ENCODE measurements at places on chromosomes 12 and 14.

DNA sequence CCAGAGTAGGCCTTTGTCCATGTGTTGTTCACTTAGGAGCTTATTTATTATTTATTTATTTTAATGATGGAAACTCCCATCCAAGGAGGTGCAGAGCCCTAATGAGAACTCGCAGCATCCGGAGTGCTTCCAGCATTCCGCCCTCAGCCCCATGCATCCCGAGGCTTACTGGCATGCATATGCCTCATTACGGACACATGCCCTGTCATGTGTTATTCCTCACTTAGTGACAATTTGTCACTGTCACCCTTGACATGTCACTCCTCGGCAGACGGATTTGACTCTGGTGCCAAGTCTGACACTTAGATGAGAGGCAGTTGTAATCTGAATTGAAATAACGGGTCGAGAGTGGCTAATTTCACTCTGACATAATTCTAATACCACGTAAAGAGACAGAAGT lies 132.8 kb downstream of the VRK1 start:
- no peak for DNase-seq

DNA sequence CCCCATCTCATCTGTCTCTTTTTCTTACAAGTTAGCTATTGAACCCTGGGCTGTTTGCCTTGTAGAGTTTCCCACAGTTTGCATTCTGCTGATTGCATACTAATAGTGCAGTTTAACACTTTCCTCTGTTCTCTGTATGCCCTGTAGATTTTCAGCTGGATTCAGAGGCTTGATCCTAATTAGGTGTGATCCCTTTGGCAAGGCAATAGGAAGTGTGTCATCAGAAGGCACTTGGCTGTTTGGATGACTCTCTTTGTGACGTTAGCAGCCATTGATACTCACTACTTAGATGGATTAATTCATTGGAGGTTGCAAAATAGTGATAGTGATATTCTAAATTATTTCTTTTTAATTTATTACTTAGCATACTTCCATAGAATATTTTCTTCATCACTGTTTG lies 33.6 kb downstream of the FUT8 start:
- no peak for DNase-seq

DNA sequence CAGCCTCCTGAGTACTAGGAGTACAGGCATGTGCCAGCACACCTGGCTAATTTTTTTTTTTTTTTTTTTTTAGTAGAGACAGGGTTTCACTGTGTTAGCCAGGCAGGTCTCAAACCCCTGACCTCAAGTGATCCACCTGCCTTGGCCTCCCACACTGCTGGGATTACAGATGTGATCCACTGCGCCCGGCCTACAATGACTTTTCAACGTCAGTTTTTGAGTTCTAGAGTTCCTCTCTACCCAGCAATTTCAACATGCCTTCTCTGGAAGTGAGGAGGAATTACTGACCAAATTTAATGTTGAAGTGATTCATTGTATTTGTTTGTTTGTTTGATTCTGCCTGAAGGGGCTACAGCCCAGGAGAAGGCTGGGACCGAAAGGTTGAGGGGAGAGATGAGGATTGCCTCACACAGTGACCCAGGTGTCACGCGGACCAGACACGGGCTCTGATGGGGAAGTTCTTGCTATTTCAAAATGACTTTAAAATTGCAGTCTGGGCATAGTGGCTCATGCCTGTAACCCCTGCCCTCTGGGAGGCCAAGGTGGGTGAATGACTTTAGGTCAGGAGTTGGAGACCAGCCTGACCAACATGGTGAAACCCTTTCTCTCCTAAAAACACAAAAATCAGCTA lies 8.6 kb upstream of the DENR start:
- DNase-seq, result no peak

- DNase-seq, result no peak
These were observed 302.8 kb downstream of the FSCB start for GRCh38 chr14:44204061-44204835.

DNA sequence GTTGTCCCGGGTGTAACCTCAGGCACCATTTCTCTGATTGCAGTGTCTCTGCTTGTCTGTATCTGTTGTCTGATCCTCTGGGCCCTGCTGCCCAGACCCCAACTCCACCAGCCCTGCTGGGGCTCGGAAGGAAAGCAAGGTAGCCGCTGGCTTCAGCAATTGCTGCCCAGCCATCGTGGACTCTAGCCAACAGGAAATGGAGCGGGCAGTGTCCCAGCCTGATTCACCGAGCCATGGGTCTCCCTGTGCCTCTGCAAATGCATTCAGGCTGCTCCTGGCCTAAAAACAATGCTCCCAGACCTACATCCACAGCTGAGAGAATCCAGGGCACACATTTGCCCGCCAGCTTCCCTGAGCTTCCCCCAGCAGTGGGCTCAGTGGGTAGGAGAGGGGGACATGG lies 9.2 kb downstream of the TUNAR start:
- DNase-seq, result no peak

DNA sequence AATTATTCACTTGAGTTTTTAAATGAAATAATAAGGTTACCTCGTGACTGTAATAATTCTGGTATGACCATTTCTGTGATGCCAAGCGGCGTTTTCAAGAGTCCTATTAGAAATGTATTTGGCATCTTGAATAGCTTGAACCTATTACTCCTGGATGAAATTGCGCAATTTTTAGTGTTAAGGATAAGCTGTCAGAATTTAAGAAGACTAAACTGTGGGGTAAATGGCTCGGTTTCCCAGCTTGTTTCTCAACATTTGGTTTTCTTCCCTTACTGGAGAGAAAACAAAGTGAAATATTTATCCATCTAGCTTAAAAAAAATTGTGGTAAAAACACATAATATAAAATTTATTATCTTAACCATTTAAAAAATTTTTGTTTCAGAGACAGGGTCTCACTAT lies 26.8 kb downstream of the PCNX1 start:
- DNase-seq, result no peak

GRCh38 chr12:102528111-102528510 lies 47.7 kb upstream of the IGF1 start:
- DNase-seq, result no peak

GRCh38 chr14:38290601-38291188 lies 34.8 kb upstream of the CLEC14A start:
- DNase-seq, result no peak

- DNase-seq, result no peak
These were observed 8.3 kb downstream of the PROX2 start for GRCh38 chr14:74867673-74868072.

- DNase-seq, result peak; percentile 51
These were observed 137.5 kb upstream of the KRAS start for GRCh38 chr12:25388183-25388582.

DNA sequence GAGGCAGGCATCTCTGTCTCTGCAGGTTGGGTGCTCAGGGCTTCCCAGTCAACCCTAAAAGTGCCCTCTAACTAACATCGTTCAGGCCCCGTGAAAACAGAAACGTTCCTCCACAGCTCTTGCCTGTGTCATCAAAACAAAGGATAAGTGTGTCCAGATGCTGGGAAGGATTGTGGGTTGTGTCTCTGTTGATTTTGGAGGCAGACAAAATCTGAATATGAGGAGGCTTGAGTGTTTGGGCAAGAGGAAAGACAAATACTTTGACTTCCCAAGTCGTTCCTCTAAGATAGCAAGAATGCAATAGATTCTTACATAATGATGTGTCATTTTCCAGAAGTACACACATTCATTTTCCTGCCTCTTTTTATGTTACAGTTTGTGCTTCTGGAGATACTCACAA lies 52.9 kb downstream of the SERPINA3 start:
- DNase-seq, result no peak

DNA sequence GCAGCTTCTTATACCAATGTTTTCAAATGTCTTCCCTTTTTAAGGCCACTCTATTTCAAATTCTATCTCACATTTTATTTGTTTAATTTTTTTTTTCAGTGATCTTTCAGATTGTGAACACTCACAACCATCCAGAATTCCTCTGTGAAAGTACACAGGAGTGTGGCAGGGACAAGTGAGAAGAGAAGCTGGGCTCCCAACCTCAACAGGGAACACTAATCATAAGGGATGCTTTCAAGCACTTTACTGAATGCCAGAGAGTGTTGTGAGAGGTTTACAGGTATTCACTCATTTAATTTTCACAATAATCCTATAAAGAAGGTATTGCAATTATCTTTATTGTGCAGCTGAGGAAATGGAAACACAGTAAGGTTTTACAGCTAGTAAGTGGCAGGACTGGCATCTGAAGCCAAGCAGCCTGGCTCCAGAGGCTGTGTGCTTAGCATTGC lies 60.1 kb upstream of the PYGL start:
- DNase-seq, result no peak

- no peak for DNase-seq
These were observed 68.9 kb upstream of the SAV1 start for GRCh38 chr14:50736932-50737419.

GRCh38 chr14:104743461-104744380 lies 9.2 kb upstream of the SIVA1 start:
- DNase-seq, result no peak

GRCh38 chr14:103292426-103293374 lies 41.3 kb upstream of the EIF5 start:
- DNase-seq, result peak; percentile 77

GRCh38 chr14:57389646-57390036 lies 745 bp upstream of the NAA30 start:
- no peak for DNase-seq

DNA sequence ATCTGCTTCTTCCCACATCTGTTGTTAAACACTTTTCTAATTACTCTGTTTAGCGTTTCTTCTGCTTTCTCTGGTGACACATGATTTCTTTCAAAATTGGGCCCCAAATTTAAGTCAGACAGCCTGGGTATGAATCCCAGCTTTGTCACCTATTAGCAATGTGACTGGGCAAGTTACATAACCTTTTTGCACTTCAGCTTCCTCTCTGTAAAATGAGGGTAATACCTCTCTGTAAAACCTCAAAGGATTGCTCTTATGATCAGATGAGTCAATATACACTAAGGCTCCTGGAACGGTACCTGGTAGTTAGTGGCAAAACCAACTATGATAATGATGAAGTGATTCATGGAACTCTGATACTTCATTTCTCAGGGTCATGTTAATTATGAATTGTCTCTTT lies 33.0 kb downstream of the E2F7 start:
- DNase-seq, result no peak

DNA sequence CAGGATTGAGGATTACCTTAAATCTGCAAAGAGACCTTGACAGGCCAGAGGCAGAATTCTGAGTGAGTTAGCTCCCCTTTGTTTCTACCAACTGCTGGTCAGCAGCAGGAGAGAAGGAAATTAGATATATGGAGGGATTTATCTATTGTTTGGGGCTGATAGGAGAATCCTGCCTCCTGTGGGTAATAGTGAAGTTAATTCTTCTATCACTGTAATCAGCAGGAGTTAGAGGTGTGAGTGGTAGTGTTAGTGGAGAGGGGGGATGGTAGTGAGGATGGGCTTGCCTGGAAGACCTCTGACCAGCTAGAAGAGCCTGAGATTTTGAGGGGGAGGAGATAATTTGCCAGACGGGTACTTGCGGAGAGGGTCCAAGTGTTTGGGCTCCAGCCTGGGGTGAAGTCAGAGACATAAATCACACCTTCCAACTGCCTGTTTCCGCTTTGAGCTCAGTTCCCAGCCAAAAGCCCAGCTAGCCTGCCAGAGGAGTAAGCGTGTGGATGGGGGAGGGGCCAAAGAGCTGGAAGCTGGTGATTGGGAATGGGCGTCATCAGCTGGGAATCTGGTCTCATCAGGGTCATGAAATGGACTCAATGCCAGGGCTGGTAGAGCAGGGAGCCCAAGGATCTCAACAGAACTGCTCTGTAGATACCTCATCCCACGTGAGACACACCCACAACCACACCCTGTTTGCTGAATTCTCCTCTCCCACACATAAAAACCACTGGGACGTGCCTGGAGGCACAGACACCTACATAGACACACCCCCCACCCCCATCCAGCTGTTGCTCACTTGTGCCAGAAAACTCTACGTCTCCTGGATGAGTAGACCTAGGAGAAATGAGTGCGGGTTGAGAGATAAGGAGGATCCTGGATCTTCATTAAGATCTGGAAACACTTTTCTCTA lies 13.1 kb upstream of the ITGA5 start:
- DNase-seq, result no peak

GRCh38 chr14:59090572-59090971 lies 97.9 kb upstream of the DAAM1 start:
- no peak for DNase-seq

DNA sequence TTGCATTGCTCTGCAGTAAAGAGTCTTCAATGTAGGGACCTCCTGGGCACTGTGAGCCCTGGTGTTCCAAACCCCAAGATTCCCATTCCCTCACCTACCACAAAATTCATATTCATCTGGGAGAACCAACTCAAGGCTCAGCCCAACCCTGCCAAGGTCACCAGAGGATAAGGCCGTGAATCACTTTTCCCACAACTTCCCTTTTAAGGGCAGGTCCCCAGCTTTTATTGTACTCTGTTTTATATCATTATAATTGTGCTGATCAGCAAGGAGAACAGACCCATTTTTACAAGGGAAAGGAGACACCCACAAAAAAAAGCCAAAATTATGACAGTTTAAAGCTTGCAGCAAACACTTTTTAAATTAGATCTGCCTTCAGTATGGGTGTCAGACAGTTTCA lies 363.0 kb upstream of the FKBP4 start:
- no peak for DNase-seq

GRCh38 chr12:46486588-46486987 lies 114.0 kb upstream of the SLC38A2 start:
- no peak for DNase-seq

GRCh38 chr12:18382236-18382885 lies 121.0 kb downstream of the PIK3C2G start:
- no peak for DNase-seq

- no peak for DNase-seq
These were observed 25.8 kb downstream of the PLEKHG3 start for GRCh38 chr14:64730061-64730440.

- no peak for DNase-seq
These were observed 216.2 kb upstream of the RMST start for GRCh38 chr12:97246368-97246767.

- DNase-seq, result no peak
These were observed 19.4 kb downstream of the ZFYVE21 start for GRCh38 chr14:103735022-103735421.

DNA sequence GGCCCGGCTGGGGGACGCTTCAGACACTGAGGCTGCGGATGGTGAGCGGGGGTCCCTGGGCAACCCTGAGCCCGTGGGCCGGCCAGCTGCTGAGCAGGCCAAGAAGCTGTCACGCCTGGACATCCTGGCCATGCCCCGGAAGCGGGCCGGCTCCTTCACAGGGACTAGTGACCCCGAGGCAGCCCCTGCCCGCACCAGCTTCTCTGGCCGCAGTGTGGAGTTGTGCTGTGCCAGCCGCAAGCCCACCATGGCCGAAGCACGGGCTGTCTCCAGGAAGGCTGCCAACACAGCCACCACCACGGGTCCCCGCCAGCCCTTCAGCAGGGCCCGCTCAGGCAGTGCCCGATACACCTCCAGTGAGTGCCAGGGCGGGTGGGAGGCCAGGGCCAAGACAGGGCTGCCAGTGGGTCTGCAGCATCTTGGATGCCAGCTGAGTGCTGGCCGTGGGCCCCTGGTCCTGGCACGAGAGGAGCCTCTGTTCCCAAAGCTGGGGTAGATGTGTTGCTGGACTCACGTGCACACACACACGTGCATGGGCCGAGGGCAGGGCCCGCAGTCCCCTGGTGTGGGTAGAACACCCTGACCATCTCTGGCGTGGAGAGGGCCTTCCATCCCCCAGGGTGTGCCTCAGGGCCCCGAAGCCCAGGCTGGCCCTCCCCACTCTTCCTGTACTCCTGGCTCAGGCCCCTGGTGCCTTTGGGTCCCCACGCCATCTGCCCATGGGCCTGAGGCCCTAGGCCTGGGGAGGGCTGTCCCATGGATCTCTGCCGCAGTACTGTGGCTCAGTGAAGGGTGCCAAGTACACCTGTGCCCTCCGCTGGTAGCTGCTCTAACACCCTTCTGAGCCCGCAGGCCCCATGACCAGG lies 22.8 kb downstream of the CEP170B start:
- DNase-seq, result no peak

- DNase-seq, result peak; percentile 68
These were observed 197.0 kb downstream of the DAD1 start for GRCh38 chr14:22391908-22392565.

- no peak for DNase-seq
These were observed 272.4 kb upstream of the FOXG1 start for GRCh38 chr14:28494196-28494595.
